ENCODE measurements at places on chromosomes 2 and 18.
A peak's percentile ranks its signal among the peaks of the same experiment; 100 is the strongest.

- DNase-seq, result no peak
Observed at GRCh38 chr2:151947813-151948165, 119.6 kb upstream of the ARL5A start.

DNA sequence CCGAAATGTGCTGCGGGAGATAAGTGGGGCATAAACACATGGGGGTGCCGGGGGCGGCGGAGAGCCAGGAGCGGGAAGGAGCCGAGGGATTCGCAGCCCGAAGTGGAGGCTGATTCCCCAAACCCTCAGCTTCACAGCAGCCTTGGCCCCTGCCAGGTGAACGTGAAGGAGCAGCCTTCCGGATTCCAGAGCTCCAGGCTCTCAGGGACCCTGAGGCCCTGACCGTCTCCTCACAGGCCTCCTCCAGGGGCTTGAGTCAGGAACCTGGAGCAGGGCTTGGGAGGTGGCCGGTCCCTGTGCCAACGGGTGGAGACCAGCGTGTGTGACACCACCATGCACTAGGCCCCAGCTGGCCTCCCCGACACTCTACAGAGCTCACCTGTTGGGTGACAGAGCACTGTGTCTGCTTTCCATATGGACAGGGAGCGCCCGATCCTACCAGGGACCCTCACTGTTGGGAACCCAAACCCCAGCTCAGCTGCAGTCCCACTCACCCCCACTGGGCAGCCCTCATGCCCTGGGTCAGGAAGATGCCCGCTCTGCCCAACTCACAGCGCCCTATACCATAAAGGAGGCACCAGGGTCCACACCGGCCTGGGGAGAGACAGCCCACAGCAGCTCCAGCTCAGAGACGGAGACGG is 117.6 kb upstream of the OTOS start:
- DNase-seq, result no peak

GRCh38 chr18:61749031-61749430 is 143.8 kb downstream of the RNF152 start:
- no peak for DNase-seq

DNA sequence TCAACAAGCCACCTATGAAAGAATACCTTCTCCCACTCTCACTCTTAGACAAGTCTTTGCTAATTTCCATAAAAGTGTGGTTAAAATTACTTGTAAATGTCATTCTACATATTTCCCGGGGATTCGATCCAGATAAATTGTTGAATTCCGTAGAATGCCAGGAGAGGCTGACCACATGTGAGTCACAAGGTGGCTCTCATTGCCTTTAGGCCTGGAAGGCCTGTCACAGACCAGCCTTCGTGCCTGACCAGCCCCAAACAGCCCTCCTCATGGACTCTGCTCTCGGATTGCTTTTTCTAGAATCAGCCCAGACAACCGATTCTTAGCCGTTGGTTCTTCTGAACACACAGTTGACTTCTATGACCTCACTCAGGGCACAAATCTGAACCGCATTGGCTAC is 86.0 kb downstream of the RTN4 start:
- DNase-seq, result no peak

- DNase-seq, result no peak
Observed at GRCh38 chr2:173232956-173233744, 121.5 kb upstream of the CDCA7 start.

- no peak for DNase-seq
Observed at GRCh38 chr2:100214265-100214971, 72.0 kb upstream of the AFF3 start.

- no peak for DNase-seq
Observed at GRCh38 chr2:159585622-159586021, 30.7 kb downstream of the BAZ2B start.

DNA sequence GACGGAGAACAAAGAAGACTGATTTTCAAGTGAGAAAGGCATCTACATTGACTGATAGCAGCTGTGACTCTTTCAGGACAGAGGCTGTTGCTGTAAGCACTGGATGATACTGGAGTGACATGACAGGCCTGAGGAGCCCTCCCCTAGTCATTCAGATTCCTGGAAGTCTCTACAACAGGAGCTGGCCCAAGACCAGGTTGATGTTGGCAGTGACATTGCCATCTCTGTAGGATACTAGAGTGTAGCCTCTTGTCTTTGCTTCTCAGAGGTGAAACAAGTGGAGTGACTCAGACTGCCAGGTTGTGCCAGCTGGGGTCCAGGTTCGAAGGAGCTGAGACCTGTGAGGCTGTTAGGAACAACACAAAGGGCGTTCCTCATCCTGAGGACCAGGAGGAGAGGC is 44.7 kb upstream of the SH3RF3 start:
- no peak for DNase-seq

- DNase-seq, result peak; percentile 37
Observed at GRCh38 chr2:28869494-28870145, 489 bp downstream of the TRMT61B start.

DNA sequence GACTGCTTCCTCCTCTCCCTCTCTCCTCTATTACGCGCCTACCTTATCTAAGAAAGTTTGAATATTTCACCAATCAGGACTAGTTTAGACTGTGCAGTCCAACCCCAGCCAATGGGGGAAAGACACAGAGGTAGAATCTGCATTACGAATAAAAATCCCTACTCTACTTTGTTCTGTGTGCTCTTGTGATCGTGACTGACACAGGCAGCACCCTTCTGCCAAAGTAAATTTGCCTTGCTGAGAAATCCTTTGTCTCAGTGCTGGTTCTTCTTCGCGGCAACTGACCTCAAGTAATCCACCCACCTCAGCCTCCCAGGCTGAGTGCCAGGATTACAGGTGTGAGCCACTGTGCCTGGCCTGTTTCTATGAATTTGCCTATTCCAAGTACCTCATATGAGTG is 8.6 kb upstream of the CDCA7 start:
- DNase-seq, result no peak

- no peak for DNase-seq
Observed at GRCh38 chr2:33392366-33392765, 84.1 kb upstream of the RASGRP3 start.

GRCh38 chr2:133581010-133581760 is 12.9 kb upstream of the NCKAP5 start:
- DNase-seq, result no peak

DNA sequence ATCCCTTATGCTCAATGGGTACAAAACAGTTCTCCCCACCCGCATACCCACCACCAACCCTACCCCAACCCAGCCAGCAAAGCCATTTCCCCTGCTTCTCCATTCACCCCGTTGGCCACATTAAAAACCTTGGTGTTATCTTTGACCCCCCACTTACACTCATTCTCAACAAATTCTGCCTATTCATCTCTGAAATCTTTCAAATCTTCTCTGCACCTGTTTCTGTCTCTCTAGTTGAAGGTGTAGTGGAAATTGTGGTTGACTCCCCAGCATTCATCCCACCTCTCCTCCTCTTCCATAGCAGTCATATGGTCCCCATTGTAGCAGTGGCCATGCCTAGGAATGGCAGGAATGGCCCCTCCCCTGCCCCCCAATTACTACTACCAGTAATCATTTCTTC is 20.5 kb upstream of the TET3 start:
- DNase-seq, result no peak

DNA sequence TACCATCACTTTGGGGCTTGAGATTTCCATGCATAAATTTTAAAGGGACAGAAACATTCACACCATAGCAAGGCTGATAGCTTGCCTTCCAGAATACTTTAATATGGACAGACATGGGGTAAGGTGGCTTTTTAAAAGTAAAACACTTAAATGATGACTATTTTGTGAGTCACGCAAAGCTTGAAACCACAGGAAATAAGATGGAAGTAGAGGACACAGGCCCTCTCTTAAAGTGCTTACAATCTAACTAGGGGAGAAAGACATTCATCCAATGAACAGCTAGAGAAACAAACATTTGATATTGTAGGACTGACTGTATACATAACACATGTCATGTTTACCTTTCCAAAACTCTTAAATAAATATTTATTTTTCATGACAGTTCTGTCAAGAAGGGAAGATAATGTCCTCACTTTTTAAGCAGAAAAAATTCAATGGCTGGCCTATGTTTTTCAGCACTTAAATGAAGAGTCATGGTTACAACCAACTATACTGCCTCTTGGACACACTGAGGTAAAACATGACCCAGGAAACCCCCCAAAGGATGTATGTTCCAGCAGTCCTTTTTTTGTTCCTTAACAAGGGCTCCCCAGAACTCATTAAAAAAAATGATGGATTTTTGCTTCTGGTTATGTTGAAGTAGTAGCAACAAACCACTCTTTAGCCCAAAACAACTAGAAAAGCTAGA is 120.0 kb upstream of the RBMS1 start:
- no peak for DNase-seq

DNA sequence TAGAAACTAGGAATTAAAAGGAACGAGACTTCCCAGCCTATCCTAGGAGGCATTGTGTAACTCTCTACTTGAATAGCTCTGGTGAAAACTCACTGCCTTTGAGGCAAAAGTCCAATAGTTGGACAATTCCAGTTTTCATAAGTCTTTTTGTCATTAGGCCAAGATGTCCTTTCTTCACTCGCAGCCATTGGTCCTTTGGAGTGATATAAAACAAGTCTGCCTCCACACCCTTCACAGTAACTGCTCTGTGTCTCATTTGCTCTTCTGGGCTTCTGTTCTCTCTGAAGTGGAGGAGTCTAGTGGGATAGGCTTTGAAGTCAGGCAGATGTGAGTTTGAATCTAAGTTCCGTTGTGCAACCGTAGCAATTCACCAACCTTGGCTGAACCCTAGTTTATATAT is 28.2 kb downstream of the ANTXR1 start:
- DNase-seq, result no peak

- DNase-seq, result no peak
Observed at GRCh38 chr2:175575346-175576258, 394.1 kb upstream of the ATP5MC3 start.

- DNase-seq, result no peak
Observed at GRCh38 chr2:162928356-162928755, 89.8 kb upstream of the KCNH7 start.

DNA sequence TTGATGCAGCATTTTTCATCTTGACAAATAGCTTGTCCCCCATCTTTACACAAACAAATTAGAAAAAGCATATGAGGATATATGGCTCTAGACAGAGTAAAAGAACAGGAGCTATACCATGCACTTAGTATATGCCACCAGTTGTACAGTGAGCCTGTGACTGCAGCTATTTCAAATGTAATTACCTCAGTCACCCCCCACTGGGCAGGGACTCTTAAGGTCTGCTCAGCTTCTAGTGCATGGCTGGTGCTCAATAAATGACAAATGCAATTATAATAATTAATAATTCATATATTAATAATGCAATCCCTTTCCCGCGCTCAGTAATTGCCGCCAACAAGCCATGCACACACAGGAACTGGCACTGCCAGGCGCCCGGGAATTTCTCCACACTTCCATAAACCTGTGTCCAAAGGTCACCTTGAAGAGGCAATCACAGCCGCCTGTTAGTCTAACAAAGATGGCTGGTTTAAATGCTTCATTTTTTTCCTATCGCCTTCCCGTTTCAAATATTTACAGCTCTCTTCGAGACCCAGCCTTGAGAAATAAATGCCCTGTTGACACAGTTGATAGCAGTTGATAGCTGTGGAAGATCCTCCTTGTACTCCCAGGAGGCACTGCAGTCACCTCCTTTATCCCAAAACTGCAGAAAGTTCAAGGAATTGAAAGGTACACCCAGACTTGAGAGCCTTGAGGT is 156.6 kb downstream of the INO80D start:
- DNase-seq, result no peak

DNA sequence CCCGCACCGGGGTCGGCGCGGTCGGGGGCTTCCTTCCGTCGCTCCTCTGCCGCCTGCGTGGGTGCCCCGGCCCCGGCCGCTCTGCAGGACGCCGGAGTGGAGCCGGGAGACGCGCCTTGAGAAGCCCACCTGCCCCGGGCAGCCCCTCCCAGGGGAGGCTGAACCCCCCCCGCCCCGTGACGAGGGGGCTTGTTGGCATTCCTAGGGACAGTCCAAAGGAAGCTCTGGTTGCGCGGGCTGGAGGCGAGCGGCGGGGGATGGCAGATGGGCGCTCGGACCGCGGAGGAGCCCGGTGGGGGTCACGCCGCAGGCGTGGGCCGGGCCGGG is 133.5 kb upstream of the MGAT5 start:
- no peak for DNase-seq

DNA sequence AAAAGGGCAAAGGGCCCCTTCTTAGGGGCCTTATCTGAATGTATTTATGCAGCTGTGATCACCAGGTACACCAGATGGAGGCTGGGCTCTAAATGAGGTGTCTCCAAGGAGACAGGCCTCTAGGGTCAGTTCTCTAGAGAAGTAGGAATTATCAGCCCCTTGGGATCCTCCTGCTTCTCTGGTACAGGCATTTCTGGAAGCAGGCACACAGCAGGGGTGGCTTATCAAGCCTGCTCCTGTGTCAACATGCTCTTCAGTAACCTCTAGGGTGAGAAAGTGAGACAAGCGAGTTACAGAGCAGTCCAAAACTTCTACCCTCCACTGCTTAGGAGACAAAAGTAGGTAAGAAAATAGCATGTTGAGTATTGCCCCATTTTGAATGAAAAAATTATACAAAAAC is 13.8 kb downstream of the TPGS2 start:
- no peak for DNase-seq

DNA sequence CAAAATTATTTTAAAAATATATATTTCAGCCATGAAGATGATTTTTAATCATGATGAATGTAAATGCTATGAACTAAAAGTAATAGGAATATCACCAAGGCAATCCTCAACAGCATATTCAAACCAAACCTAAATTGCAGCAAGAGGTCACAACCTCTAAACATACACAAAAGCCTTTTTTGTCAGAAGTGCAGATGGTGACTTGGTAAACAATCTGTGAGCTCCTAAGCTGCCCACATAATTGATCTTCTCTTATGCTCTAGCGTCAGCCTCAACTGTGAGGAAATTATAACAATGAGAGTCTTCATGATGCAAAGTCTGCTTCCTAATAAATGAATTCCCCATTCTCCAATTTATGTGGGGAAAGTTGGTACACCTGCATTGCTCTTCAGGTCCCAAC is 113.2 kb downstream of the TSN start:
- no peak for DNase-seq

GRCh38 chr2:229096409-229097066 is 174.5 kb downstream of the PID1 start:
- no peak for DNase-seq
